Inflammatory macrophage treated with lipopolysaccharide for 1 hour (primary cell): ENCODE measurements at places on chromosomes 6 and 20.

DNA sequence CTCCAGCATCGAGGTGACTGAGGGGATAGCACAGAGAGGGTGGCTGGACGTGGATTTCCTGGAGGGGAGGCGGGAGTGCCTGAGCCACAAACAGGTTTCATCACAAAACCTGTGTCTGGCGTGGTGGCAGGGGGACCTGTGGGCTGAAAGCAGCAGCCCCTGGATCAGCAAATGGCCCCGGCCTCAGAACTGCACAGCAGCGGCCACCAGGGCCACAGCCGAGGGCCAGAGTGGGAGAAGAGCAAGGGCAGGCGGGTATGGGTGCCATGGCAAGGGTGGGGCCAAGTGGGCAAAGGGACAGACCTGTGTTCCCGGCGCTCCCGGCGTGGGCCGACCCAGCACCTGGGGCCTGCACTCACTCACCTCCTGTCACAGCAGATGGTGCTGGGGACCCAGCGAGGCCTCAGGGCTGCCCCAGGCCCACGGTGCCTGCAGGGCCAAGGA is 19.0 kb downstream of the NTSR1 start:
- DNase-seq = no peak

GRCh38 chr20:14555676-14556075 is 218.3 kb upstream of the FLRT3 start:
- DNase-seq = no peak

- no peak for DNase-seq
These were observed 60.4 kb upstream of the FOXQ1 start for GRCh38 chr6:1251198-1252155.

GRCh38 chr6:161171207-161171606 is 102.7 kb downstream of the AGPAT4 start:
- no peak for DNase-seq

DNA sequence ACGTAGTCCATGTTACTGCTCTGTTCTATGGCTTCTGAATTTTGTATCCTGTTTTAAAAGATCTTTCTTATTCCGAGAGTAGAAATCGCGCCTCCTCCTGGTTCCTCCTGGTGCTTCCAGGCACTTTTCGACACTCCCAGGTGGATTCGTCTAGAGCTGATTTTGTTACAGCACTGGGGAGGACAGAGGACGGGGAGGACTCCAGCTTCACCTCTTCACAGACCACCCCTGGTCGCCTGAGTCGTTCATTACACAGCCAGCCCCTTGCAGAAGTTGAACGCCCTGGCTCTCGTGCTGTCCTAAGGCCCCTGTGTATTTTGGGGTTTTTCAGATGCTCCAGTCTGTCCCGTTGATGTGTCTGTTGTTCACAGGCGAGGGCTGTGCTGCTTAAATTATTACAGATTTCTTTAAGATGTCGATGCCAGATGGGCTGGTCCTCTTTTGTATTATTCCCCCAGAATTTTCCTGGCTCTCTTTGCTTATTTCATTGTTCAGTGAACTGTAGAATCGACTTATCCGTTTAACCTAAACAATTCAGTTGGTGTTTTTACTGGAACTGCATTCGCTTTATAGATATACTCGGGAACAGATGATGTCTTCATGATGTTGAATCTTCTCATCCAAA is 30.5 kb downstream of the COL20A1 start:
- DNase-seq = no peak

DNA sequence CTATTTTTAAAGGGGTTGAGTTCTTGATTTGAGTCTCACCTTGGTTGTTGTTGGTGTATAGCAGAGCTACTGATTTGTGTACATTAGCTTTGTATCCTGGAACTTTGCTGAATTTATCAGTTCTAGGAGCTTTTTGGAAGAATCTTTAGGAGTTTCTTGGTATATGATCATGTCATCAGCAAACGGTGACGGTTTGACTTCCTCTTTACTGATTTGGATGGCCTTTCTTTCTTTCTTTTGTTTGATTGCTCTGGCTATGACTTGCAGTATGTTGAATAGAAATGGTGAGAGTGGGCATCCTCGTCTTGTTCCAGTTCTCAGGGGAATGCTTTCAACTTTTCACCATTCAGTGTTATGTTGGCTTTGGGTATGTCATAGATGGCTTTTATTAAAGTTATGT is 64.0 kb downstream of the CDYL start:
- no peak for DNase-seq

GRCh38 chr6:21998582-21998981 is 298.3 kb downstream of the PRL start:
- no peak for DNase-seq

- no peak for DNase-seq
These were observed 27.1 kb downstream of the CDS2 start for GRCh38 chr20:5153612-5154542.
